AG20443 (cell line): ENCODE measurements at places on chromosomes 2 and 18.

GRCh38 chr18:76708722-76709353, 113.5 kb upstream of the ZNF236 start:
- no peak for DNase-seq

GRCh38 chr2:120262150-120262549, 9.5 kb downstream of the RALB start:
- DNase-seq, result no peak

GRCh38 chr18:45957100-45957499, 10.0 kb downstream of the EPG5 start:
- DNase-seq, result peak; percentile 57

- DNase-seq, result no peak
These were observed 1302.3 kb upstream of the CHAC2 start for GRCh38 chr2:52465287-52465686.

DNA sequence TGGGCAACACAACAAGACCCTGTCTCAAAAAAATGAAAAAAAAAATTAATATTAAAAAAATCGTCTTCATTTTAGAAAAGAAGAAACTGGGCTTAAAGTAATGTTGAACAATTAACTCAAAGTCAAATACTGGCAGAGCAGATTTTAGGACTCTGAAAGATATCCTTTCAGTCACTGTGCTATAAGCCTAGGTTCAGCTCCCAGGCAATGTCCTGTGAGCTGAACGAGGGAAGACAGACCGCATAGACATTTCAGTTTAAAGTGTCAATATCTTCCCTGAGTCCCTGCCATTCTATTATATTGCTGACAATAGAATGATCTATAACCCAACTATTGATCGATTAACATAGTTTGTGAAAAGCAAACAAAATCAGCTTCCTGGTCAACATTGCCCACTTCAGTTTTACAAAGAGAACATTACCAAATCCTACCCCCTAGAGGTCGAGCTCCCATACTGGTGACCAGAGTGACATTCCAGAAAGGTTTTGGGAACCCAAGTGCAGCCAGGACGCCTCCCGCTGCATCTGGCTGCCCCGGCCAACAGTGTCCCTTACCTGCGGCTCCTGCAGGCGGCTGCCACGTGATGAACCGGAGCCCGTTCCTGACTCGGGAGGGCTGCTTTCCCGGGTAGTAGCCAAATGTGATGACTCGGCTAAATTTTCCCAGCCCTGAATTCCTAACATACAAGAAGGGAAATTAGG, 639 bp downstream of the MRO start:
- DNase-seq, result peak; percentile 39

DNA sequence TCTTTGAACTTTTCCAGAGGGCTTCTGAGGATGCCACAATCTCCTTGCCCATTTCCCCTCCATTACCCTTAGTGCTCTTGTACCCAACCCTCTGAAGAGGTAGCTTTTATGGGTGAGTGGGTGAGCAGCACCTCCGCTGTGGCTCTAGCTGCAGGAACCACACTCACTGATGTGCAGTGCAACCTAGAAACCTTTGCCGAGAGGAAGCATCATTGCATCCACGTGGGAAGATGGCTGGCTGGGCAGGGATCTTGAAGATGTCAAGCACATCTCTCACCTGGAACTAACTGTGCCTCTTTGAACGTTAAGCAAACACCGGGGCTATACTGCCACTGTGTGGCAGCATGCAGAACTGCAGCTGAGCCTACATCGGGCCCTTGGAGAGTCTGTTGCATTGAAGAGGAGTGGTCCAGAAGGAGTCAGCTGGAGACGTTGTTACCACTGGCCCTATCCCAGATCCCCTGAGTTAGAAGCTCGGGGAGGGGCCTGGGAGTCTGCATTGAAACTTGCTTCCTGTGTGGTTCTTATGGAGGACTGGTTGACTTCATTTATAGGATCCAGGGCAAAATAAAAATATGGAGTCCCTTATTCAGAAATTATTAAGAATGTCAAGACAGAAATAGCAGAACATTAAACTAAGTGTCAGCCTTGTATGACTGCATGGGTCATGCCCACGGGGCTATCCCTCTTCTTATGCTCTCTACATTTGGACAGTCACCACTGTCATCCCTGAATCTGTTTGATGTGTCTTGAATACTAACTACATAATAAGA, 28.7 kb downstream of the IGFBP5 start:
- DNase-seq, result peak; percentile 76

DNA sequence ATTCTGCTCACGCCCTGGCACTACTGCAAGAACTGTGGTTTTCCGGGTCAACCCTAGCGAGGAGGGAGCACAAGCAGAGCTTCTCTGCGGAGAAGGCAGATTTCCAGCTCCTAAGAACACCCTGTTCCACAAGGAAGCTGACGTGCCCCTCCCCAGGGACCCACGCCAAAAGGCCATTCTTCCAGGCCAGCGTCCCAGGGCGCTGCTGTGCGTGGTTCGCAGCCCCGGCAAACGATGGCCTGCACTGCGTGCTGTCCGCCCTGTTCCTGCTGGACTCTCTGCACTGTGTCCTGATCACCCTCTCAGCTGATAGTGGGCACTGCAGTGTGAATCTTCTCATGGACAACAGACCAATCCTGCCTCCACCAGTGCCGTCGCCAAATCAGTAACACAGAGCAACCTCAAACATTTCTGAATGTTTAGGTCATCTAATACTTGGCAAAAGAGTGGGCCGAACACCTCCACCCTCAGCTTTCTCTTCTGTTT, 49.1 kb downstream of the ADI1 start:
- DNase-seq, result peak; percentile 91

DNA sequence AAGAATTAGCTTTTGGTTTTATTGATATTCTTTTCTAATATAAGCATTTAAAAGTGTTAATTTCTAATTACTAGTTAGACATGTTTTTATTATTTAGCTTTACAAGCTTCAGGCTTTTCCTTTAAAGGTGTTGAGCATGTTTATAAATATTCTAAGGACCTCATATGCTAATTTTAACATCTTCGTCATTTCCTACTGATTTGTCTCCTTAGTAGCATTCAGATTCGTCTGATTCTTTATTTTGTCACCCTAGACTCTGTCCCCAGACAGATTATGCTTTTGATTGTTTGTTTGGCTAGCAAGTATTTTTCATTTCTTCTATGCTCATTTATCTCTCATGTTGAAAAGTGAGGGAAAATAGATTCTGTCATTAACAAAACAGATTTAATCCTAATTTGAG, 51.7 kb downstream of the EIF5B start:
- DNase-seq, result no peak

- peak; percentile 74 for DNase-seq
These were observed 18.5 kb downstream of the PMAIP1 start for GRCh38 chr18:59918320-59918755.

DNA sequence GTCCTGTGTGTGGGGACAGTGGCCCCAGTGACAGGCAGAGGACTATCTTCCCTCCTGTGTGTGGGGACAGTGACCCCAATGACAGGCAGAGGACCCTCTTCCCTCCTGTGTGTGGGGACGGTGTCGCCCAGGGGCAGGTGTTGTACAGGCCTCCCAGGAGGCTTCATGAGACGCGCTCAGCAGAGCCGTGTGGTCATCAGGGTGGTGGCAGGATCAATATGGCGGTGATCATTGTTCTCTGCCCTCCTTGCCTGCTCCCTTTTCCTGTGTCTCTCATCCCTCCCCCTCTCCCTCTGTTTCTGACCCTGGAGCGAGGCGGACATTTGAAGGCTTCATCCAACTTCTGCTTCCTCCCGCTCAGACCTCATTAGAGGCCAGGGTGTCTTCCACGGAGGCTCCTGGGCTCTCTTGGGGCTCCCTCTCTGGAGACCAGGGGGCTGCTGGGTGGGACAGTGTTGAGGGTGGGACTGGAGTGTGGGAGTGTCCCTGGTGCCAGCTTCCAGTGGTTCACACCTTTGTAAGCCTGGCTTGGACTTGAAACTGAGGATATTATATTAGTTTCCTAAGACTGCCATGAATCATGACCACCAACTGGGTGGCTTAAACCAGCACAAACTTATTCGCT, 59.5 kb downstream of the ACKR3 start:
- no peak for DNase-seq

GRCh38 chr2:231708773-231709635, 679 bp downstream of the PTMA start:
- DNase-seq, result peak; percentile 28

- DNase-seq, result peak; percentile 59
These were observed 284.9 kb downstream of the OSR1 start for GRCh38 chr2:19073522-19073921.

- DNase-seq, result no peak
These were observed 113.3 kb upstream of the DAPL1 start for GRCh38 chr2:158681816-158682215.

DNA sequence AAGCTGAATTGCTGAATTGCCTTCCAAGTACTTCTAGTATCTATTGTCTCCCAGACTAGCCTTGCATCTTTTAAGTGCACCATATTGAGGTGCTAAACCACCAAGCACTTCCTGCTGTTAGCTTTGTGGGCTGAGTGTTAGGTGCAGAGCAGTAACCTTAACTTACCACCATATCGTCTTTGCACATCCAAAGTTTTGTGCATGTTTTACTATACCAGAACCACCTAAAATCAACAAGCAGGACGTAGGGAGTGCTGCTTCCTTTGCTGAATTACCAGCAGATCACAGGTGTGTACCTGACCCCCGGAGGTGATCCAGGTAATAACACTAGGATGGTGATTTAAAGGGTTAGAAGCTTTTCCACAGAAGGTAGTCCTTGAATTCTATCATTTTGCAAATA, 359.9 kb upstream of the HNRNPA3 start:
- DNase-seq, result no peak

- DNase-seq, result no peak
These were observed 154.8 kb upstream of the APCDD1 start for GRCh38 chr18:10299643-10300042.

- no peak for DNase-seq
These were observed 180.6 kb downstream of the ZNF521 start for GRCh38 chr18:25171334-25171733.

- DNase-seq, result no peak
These were observed 543.9 kb upstream of the LINC00305 start for GRCh38 chr18:64692826-64693225.

DNA sequence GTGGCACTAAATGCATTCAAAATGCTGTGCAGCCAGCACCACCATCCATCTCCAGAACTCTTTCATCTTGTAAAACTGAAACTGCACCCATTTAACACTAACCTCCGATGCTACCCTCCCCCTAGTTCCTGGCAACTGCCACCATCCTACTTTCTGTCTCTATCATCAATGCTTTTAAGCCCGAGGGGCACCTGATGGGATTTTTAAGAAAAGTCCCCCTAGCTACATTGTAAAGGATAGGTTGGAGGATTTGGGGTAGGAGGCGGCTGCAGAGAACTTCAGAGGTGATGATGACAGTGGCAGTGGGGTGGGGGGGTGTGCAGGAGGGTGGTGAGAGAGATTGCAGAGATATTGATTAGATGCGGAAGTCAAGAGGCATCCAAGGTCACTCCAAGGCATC, 10.8 kb upstream of the YWHAQ start:
- no peak for DNase-seq

DNA sequence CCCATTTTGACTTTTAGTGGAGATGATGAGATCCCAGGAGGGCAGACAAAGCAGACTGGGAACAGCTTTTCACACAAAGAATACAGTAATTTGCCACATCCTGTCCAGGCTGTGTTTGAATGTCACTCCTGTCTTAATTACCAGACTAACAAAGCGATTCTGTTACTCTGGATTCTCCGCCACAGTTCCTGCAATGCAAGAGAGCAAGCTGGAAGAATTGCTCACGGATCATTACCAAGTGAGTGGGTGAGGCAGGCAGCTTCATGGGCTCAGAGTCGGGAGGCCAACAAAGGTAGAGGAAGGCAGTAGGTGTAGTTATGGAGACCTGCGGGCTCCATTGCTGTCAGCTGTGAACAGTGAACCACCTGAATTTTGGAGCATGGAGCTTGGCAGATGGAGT, 250.5 kb upstream of the ATP5MC3 start:
- no peak for DNase-seq

GRCh38 chr18:41372046-41372665, 582.9 kb upstream of the PIK3C3 start:
- no peak for DNase-seq

DNA sequence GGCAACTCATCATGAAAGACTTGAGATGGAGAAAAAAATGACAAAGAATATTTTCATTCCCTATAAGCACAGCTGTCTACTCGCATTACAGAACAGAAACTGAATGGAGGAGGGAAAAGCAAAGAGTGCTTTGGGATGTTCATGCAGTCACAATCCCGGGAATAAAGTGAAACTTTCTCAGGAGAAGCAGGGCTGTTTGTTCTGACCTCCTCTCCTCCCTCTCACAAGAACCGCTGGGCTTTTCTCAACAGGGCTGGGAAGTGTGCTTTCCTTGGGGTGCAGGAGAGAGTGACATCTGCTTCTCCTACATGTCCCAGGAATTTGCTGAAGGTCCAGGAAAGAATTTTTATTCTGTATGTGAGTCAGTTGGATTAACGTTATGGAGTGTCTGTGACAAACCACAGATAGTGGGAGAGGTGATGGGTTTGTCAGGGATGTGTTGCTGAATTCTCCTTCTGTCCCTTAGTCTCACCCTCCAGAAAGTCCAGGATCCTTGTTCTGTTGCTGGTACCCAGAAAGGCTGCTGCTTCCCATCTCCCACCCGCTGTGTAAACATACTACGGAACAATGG, 125.6 kb downstream of the HRH4 start:
- DNase-seq, result peak; percentile 19

DNA sequence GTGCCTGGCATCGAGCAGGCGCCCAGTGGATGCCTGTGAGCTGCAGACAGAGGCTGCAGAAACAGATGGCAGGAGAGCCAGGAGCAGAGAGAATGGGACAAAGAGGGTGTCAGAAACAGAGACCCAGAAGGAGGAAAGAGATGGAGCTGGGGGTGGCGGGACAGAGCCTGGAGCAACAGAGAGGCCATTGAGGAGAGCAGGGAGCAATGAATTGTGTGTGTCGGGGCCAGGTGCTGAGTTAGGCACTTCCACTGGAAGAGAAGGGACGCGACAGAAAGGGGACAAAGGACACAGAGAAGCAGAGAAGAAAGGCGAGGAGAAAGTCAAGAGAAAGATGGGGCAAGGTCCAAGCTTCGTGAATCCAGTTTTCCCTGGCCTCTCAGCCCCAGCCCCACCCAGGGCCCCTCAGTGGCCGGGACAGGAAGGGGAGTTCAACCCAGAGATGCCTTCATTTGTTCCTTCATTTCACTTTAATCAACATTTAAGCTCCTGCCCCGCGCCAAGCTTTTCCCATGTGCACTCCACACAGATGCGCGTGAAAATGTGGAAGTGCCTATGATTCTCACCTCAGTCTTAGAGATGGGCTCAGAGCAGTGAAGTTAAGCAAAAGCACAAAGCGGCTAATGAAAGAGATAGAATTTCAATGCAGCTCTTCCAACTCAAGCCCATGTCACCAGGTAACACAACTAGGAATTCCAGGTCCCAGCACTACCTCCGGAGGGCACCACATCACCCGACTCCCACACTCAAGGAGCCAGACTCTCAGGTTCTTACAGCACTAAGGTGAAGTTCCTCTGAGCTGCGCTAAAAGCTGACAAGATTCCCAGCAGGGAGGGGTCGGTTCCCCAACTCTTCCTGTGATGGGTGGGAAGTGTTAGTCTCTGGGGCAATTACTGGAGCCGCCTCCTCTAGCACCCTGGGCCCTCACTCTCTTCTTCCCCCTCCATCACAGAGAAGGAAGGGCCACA, 55.1 kb downstream of the TNS1 start:
- DNase-seq, result no peak

GRCh38 chr2:150859162-150859561, 371.7 kb upstream of the RND3 start:
- no peak for DNase-seq
